ENCODE measurements at places on chromosomes 12 and 14.

GRCh38 chr14:70086685-70087379, 101.9 kb downstream of the SLC8A3 start:
- no peak for DNase-seq

DNA sequence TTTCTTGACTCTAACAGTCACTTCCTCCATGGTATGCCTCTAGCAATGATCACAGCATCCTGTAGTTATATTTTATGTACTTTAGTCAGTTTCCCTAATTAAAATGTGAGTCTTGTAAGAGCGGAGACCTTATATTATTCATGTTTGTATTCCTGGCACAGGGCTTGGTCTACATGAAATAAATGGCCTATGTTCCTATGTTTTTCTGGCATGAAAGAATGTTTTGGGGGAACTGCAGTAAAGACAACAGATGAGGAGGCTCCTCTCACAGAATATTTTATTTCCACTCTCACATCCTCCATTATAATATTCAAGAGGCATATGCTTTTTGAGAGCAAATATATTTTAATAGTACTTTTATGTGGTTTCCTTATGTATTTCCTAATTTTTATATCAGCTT, 429.8 kb upstream of the PDE3A start:
- DNase-seq: no peak

GRCh38 chr12:39116861-39117260, 211.5 kb upstream of the CPNE8 start:
- no peak for DNase-seq

- DNase-seq: no peak
Measured at GRCh38 chr12:29148596-29148910, 525 bp upstream of the FAR2 start.

DNA sequence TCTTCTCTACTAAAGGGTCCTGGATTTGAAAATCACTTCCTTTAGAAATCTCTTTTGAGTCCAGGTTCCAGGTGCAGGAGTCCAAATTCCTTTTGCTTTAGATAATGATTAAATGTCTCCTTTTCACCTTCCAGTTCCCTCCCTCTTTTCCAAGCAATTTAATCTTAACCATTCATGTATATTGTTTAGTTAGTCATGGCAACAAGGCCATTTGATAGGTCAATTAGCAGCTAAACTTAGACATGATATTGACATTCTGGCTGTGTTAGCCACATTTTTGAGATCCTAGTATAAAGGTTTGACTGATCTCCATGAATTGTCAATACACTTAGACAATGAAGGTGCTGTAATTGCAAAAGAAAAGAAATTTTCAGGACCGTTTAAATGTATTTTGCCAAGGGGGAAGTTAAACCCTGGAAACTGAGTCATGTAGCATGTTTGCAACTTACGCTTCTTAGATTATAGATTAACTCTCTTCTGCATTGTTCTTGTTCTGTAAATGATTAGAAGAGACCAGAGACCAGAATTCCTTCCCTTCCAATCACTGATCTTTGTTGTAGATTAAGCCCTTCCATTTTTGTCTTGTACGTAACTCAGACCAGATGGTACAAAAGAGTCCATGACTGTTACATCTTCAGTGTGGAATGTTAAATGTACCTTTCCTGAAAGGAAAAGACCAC, 12.4 kb upstream of the C12orf75 start:
- no peak for DNase-seq

DNA sequence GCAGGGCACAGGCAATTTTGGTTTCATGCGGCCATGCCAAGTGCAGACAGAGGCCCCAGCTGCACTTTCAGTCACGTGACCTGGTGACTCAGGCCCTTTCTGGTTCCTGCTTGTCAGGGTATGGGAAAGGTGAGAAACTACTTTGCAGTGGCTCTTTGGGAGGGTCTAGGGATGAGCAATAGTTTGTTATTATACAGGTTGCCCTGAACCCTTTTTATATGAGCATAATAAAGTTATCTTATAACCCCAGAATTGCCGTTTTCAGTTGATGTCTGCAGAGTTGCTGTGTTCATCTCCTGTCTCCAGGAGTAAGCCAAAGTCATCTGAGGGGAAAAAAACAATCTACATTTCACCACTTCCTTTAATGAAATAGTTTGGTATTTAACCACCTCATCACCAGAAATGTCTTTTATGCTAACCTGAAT, 30.9 kb upstream of the EMP1 start:
- DNase-seq: peak; percentile 50

GRCh38 chr14:77144412-77145115, 3.0 kb upstream of the ZDHHC22 start:
- DNase-seq: no peak

GRCh38 chr14:22848351-22849164, 12.2 kb downstream of the MMP14 start:
- DNase-seq: no peak

DNA sequence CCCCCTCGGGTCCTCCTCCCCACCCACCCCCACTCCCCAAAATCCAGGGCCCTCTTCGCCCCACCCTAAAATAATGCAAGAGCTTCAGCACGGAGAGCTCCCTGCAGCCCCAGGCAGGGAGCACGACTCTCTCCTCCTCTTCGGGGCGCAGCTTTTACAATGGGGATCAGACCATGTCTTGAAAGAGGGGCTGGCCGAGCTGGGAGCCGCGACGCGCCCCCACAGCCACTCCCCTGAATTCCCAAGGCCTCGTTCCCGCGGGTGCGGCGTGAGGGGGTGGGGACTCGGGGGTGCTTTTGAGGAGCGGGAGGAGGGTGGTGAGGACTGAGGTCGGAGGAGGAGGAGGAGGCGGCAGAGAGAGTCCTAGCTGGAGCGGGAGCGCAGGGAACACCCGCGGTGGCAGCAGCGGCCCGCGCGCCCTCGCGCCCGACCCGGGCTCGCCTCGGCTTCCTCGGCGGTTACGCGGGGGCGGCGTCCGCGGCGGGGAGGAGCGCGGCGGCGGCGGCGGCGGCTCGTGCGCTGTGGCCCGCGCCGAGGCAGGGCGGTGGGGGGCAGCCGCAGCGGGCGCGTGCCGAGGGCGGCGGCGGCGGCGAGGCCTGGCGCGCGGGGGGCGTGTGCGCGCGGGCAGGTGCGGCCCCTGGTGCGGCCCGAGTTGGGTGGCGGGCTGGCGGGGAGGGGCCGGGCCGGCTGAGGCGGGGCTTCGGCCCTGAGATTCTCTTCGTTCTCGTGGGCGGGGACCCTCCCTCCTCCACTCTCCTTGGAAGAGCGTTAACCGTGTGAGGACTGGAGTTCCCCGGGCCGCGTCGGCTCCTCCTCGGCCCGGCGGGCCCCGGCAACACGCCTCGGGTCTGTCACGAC, at the start of gene ANKS1B:
ANKS1B (minus strand) TSS at position 666 of the 858 bp plus-strand sequence. CDS start 699 bp downstream, outside the sequence.
- DNase-seq: no peak

DNA sequence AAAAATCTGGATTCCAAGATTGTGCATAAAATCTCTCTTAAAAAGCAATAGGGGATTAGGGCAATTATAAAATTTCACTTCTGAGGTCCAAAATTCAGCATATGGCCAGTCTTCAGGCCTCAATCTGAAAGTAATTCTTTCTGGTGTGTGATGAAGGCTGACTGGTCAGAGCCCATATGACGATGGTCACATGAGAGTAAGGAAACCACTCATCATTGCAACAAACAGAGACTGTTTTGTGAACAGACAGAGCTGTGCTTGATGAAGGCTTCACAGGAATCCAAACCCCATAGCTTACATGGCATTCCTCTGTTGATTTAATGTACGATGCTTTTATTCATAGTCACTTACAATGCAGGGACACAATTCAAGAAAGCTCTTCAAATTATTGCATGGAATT, 238.1 kb downstream of the APAF1 start:
- no peak for DNase-seq

GRCh38 chr12:11701433-11701832, 52.0 kb downstream of the ETV6 start:
- DNase-seq: no peak

DNA sequence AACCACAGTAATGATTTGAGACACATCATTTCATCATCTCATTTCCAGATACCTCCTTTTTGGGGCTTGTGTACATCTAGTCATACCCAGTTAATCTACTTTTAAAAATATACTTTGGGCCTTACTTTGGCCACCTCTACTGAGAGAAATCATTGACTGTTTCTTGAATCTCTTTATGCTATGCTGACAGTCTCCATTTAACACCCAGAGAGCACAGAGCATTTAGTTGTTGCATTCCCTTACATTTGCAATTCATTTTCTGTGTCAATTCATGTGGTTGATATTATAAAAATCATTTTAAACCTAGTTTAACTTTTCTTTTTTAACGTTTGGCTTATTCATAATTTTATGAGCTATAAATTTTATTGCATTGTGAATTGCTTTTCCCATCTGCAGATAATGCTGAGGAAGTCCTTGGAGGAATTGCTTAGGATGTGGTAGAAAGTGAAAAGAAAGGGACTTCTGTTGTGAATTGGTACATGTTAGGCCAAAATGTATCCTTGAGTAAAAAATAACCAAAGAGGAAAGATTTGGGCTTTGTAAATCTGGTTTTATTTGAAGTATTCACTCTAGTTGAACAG, 17.0 kb upstream of the SLC15A5 start:
- DNase-seq: no peak

DNA sequence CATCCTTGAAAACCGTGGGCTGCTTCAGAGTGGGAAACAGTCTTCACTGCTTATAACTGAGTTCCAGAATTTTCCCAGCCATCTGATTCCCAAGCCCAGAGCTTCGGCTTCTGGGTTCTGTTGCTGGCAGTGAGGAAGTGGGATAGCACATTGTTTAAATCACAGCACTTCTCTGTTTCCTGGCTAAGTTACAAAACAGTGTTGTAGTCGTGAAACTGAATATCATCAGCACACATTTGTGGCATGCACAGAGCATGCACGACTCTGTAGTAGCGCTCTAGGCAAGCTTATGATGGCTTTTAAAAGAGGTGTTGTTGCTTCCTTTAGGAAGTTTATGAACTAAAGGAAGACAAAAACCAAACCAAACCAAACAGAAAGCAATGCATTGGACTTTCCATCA, 1005.5 kb downstream of the NRXN3 start:
- no peak for DNase-seq

DNA sequence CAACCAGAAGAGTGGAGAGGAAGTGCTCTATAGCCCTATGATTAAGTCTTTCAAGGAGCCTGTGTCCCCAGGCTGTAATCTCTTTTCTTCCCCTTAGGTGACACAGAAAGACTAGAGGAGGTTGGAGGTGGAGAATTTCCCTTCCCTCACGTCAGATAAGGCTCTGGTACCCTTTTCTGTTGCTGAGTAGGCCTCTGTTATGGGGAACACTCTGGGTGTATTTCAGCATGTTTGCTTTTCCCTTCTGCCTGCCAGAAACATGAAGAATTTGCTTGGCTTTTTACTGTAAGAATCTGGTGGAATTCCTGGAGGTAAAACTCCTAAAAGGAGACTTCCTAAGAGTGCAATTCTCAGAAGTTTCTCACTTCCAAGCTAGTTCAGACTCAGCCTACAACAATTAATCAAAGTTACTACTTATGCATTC, 58.3 kb downstream of the SIX1 start:
- no peak for DNase-seq

DNA sequence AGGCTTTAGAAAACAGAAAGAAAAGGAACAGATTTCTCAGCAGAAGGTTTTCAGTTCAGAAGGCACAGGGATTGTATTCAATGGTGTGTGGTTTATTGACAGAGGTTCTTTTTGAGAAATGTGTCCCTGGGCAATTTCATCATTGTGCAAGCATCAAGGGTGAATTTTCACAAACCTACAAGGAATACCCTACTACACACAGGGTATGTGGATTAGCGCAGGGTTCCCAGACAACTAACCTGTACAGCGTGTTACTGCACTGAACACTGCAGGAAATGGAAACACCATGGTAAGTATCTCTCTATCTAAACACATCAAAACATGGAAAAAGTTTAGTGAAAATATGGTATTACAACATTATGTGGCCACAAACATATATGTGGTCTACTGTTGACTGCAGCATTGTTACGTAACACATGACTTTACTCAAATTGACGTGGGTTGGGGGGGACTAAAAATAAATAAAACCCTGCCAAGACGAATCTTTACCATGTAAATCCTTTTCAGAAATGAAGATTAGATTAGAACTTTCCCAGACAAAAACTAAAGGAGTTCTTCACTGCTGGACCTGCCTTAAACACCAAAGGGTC, 893.1 kb downstream of the TMEM121 start:
- DNase-seq: no peak

- DNase-seq: no peak
Measured at GRCh38 chr12:101940400-101940950, 63.1 kb downstream of the DRAM1 start.

GRCh38 chr12:116354950-116355783, 77.7 kb upstream of the MED13L start:
- no peak for DNase-seq

GRCh38 chr14:29650554-29651269, 276.9 kb downstream of the PRKD1 start:
- DNase-seq: no peak

DNA sequence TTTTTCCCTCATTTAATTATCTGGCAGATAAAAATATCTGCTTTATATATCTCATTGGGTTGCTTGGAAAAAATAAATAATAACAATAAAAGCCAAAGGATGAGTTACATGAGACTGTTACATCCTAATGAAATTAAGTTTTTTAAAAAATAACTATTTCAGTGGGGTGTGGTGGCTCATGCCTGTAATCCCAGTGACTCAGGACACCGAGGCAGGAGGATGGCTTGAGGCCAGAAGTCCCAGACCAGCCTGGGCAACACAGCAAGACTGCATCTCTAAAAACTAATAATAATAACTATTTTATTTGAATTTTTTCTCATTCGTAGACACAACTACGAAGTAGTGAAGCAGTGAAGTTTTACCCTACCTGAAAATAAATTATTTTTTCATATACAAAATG, 103.3 kb downstream of the BCAT1 start:
- no peak for DNase-seq

- no peak for DNase-seq
Measured at GRCh38 chr14:36511981-36512584, 7.9 kb downstream of the NKX2-1 start.

DNA sequence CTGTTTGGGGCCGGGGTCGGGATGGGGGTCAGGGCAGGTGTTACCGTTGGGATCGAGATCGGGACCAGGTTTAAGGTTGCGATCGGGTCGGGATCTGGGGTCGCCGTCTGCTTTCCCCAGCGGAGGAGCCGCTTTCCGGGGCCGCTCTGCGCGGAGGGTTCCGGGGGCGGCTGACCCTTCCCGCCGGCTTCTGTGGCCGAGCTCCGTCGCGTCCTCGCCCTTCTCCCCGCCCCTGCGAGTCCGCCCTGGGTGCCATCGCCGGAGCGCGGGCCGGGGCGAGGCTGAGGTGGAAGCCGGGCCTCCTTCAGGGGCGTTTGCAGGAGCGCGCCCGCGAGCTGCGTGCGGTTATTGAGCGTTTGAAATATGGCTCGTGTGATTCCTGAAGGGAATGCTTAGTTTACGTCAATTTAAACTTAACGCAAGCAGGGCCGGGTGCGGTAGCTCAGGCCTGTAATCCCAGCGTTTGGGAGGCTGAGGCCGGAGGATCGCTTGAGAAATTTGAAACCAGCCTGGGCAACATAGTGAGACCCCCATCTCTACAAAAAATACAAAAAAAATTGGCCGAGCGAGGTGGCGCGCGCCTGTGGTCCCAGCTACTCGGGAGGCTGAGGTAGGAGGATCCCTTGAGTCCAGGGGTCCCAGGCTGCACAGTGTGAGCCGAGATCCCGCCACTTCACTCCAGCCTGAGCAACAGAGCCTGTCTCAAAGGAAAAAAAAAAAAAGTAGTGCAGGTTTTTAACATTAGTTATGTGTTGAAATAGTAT, 620 bp downstream of the PGAM5 start:
- DNase-seq: no peak

- DNase-seq: no peak
Measured at GRCh38 chr14:99397698-99398097, 83.0 kb downstream of the SETD3 start.

GRCh38 chr14:69153152-69153872, 393 bp upstream of the DCAF5 start:
- no peak for DNase-seq

- DNase-seq: no peak
Measured at GRCh38 chr12:63965936-63966605, 121.6 kb downstream of the SRGAP1 start.

GRCh38 chr12:124369055-124369826, 74.3 kb downstream of the RFLNA start:
- no peak for DNase-seq
